ENCODE measurements at places on chromosomes 2 and 18.

- DNase-seq: no peak
Observed at GRCh38 chr2:1837022-1837421, 92.7 kb upstream of the PXDN start.

GRCh38 chr2:158293722-158294121 is 162.8 kb downstream of the CCDC148 start:
- no peak for DNase-seq

- DNase-seq: no peak
Observed at GRCh38 chr2:22198381-22199283, 1074.9 kb downstream of the TDRD15 start.

GRCh38 chr2:26645762-26646161 is 4.6 kb upstream of the CIB4 start:
- no peak for DNase-seq

- peak; percentile 83 for DNase-seq
Observed at GRCh38 chr2:197889041-197889440, 84.6 kb downstream of the PLCL1 start.

GRCh38 chr2:119683074-119683712 is 4.2 kb downstream of the TMEM177 start:
- no peak for DNase-seq

GRCh38 chr2:74201196-74201595 is 2.8 kb downstream of the MTHFD2 start:
- DNase-seq: no peak

DNA sequence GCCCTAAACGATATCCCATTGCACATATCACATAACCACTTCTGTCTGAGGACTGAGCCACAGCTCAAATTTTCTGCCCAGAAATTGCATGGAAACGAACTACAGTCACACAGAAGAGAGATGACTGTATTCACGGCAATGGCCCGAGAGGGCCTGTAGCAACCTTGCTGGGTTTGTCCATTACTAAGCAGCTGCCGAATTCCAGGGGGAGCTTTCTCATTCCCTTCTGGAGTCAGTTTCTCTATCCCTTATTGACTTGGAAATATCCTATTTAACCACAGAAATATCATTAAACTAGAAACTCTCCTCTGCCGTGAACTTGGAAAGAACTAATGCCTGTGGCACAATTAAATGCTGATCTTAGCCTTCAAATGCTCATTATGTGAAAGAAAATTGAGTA is 183.9 kb downstream of the DNER start:
- no peak for DNase-seq
